ENCODE measurements at places on chromosomes 3 and 15.

DNA sequence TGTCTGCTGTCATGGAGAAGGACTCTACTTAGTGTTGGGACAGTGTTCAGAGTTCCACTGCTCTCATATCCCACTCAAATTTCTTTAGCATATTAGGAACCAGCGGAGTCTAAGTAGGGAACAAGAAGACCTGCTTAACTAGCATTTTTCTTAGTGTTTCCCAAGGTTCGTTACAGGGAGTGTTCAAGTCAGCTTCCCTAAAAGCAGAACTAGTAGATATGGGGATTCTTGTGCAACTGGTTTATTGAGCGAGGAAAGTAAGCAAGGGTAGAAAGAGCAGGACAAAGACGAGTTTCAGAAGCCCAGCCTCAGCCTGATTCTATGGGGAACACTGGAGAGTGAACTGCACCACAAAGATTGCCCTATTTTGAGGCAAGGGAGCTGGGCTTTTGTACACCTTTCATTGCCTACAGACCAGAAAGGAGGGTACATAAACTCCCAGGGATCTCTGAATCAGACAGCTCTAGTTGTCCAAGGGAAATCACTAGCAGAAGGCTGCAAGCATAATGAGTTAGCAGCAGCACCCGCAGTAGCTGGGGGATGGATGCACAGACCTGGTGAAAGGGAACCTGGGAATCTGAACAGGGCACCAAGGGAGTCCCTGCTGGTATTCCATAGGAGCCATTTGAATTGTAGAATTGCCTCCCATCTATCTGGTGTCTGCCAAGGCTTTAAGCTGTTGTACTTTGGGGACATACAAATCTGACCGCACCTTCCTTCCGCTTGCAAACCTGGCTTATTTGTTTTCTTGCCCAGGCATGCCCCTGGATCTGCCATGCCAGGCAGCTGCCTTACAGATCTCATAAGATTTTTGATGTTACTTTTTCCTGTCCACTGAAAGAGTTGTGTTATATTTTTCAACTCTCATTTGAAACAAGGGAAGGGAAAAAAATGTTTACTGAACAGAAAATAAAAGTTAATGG lies 15.1 kb downstream of the CMTM7 start:
- DNase-seq = no peak

DNA sequence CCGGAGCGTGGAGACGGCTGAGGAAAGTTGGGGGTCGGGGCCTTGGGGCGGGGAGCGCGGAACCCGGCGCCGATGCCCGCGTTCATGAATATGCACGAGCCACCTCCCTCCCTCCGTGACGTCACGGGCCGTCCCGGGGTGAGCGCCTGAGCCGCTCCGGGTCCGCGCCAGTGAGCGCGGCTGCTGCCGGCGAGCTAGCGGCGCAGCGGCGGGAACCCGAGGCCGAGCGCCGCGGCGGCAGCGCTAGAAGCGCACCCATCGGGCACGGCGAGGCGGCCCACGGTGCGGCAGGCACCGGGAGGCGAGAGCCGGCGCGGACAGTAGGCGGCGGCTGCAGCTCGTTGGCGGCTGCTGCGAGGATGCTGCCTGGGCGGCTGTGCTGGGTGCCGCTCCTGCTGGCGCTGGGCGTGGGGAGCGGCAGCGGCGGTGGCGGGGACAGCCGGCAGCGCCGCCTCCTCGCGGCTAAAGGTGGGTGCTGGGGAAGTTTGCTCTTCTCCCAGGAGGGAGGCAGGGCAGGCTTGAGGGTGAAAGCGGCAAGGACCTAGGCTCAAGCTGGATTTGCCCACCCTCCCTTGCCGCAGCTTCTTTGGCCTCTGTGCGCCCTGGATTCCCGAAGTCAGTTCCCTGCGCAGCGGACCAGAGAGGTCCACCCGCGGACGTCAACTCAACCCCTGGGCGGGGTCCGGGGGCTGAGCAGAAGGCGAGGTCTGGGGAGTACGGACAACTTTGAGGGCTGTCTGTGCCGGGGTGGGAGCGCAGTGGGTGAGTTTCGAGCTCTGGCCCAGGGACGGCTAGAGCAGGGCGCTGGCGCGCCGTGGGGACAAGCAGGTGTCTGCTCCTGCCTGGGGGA lies at the start of gene CLSTN2:
Gene CLSTN2 (plus strand): TSS at position 170 of the 850 bp plus-strand sequence.
- DNase-seq = no peak

GRCh38 chr15:31458596-31459399 lies 132.2 kb downstream of the KLF13 start:
- DNase-seq = no peak

- DNase-seq = no peak
Observed at GRCh38 chr15:37103163-37103435, 2.8 kb upstream of the MEIS2 start.

DNA sequence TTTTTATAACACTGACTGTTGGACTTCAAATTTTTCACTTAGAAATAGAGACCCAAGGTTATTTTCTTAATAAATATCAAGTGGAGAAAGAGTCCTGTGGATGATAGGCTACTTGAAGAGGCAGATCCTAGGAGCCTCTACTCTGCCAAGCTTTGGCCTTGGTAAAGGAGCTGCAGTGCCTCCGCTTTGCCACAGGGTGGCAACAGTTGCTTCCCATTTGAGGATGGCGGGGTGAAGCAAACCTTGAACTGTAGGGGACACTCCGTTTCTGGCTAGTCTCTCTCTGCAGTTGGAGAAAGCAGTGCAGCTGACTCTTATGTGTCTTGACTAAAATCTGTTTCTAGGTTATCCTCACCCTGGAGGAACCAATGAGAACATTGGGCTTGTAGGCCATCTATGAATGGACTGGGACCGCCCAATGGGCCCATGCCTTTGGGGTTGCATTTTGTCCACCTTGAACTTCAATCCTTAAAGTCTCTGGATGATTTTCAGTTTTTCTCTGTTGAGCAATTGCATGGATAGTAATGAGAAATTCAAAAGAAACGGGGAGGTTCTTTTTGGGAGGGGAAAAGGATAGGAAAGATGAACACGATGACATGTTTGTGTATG lies 9.8 kb downstream of the SCG5 start:
- peak; percentile 30 for DNase-seq

- DNase-seq = no peak
Observed at GRCh38 chr15:76994001-76994400, 925 bp upstream of the PSTPIP1 start.

GRCh38 chr3:66270701-66271100 lies 49.9 kb downstream of the SLC25A26 start:
- DNase-seq = no peak

GRCh38 chr3:167323572-167323971 lies 56.5 kb downstream of the ZBBX start:
- DNase-seq = no peak

- no peak for DNase-seq
Observed at GRCh38 chr3:103513003-103513402, 1078.2 kb downstream of the ZPLD1 start.

DNA sequence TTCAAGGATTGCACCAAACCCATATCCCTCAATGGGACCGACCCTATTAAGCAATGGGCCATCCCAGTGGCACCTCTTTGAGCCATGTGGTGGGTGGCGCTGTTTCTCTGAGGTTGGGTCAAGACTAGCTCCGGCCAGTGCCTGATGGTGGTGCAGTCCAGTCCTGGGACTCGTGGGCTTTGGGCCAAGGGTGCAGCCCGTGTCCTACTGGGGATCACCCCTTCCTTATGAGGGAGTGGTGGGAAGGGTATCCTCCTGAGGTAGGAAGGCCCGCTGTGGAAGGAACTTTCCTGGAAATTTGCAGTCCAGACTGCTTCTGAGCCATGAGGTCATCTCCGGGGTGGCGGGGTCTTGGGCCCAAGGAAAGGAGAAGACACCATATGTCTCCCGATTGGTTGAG lies 231.6 kb downstream of the SNRPN start:
- no peak for DNase-seq

DNA sequence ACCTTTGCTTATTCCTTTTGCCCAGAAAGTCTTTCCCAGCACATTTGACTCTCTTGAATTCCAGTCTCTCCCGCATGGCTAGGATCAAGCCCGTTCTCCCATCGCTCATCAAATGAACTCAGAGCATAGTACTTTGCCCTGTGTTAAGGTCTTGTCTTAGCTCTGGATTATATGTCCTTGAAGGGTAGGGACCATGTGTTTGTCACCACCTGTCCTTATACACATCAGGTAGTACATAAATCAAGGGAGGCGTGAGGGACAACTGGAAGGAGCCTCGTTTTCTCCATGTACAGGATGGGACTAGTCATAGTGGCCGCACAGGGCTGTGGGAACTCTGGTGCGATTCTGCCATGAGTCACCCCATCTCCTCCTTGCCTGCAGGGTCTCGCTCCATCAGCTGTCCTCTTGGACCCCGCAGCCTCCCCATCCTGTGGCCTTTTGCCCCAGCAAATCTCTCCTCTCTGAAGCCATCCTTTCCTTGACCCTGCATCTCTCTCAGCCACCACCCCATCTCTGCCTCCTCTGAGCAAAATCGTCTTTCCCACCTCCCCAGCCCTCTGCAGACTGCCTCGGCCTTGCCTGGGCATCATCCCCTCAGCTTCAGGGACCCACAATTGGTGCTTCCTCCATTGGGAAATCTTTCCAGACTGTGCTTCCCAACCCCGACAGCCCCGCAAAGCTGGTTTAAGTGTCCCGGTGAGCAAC lies 33.4 kb upstream of the RAB6B start:
- DNase-seq = no peak

- DNase-seq = no peak
Observed at GRCh38 chr3:195208183-195208582, 62.8 kb downstream of the XXYLT1 start.

DNA sequence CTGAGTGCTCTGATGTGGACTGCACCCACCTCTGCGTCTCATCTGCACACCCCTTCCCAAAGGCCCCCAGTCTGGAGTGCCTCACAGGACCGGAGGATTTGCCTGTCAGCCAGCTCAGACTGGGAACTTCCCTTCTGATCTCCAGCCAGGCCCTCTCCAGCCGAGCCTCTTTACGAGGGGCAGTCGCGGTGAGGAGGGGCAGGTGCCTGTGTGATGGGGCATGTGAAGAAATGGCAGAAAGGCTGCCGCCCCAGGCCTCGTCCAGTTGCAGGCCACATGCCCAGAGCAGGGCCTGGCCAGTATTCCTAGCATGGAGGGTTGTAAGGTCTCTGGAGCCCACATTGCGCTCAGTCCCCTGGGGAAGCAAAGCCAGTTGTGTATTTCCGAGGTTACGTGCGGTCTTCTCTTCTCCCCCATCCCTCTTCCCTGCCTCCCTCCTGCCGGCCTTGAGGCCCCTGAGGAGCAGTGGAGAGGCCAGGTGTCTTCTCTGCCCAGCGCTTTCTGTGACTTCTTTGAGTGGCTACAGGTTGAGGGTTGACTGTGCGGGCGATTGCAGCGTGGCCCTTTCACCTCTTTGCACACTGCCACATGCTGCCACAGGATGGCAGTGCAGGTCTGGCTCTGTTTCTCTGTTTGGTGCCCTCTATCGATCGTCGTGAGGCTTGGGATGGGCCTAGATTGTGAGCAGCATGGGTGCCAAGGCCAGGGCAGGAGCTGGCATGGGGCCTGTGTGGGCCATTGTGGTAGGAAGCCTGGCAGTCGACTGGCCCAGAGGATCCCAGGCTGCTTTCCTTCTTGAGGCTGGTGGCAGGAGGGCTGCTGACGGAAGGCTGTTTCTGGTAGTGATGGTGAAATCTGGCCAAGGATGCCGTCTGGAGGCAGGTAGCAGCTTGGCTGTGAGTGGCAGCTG lies 5.3 kb downstream of the CLK3 start:
- peak; percentile 66 for DNase-seq

GRCh38 chr3:158709666-158710083 lies 22.6 kb downstream of the RARRES1 start:
- DNase-seq = no peak

GRCh38 chr3:123859177-123859576 lies 25.0 kb downstream of the MYLK start:
- DNase-seq = no peak

GRCh38 chr3:141070229-141070628 lies 19.1 kb downstream of the SPSB4 start:
- DNase-seq = no peak

DNA sequence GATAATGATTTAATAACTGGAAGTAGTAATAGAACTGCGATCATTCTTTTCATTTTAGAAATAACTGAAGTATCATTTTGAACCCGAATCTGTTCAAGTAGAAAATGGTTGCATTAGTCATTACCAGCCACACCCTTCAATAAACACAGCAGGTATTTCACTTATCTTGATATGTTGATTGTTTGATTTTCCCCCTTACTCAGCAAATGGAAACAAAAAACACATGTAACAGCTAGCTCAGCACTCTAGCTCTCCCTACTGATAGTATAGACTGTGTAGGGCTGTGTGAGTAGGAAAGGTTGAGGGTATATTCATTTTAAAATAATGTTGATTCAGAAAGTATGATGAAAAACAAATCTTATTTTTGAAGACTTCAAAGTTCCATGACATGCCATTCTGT lies 1.1 kb upstream of the GPR149 start:
- DNase-seq = no peak

DNA sequence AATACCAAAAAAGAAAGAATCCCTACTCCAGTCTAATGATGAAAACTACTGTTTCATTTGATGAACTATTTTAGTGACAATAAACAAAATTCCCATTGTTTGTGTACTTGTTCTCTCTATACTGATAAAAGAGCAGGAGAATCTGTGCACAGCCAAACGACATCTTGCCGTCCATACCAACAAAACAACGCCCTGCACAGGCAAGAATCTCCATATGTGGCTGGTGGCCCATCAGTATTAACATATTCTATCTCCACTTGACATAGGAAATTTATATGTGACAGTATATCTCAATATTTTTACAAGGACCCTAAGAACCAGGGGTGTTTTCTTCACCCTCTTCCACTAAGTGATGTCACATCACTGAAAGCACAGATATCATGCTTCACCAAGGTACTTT lies 279.5 kb downstream of the ULK4 start:
- no peak for DNase-seq

DNA sequence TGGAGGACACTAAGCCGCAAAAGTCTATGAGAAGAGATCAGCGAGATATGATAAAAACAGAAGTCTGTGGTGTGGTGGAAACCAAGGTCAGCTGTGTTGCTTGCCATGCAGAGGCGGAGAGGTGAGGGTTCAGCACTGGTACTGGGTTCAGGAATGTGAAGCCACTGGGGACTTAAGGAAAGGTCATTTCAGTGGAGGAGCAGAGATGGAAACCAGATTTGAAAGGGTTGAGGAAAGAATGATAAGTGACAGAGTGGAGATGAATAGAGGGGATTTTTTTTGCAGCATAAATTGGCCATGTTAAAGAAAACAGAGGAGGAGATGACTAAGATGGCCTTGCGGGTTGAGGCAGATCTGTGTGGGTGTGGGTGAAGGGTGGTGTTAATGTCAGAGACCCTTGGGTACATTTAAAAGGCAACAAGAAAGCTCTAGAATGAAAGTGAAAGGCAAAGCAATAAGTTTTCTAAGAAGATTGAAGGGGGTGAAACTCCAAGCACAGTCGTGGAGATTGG lies 265.5 kb downstream of the ADAMTSL3 start:
- DNase-seq = peak; percentile 11

- no peak for DNase-seq
Observed at GRCh38 chr15:44265757-44266156, 22.8 kb upstream of the GOLM2 start.

DNA sequence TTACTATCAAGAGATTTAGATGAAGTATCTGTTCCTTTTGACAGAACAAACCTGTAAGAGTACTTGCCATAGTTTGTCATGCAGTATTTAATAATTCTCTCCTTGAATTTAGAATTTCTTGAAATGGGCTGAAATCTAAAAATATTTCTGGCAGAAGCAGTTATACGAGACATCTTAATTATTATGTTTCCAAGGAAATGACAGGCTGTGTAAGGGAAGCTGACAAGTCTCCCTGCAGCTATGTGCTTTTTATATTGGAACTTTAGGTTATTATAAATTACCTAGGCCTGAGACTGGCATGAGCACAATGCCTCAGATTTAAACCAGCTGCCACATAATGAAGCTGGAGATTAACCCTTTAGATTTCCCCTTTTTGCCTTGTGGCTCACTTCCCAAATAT lies 365.0 kb upstream of the EPHA6 start:
- DNase-seq = no peak

All from immature natural killer cell (primary cell).